ENCODE measurements at places on chromosomes 5 and 9.

- DNase-seq: no peak
These were observed 2.0 kb downstream of the LOX start for GRCh38 chr5:122076050-122076461.

GRCh38 chr9:133712221-133713100 is 25.7 kb downstream of the SARDH start:
- DNase-seq: no peak

DNA sequence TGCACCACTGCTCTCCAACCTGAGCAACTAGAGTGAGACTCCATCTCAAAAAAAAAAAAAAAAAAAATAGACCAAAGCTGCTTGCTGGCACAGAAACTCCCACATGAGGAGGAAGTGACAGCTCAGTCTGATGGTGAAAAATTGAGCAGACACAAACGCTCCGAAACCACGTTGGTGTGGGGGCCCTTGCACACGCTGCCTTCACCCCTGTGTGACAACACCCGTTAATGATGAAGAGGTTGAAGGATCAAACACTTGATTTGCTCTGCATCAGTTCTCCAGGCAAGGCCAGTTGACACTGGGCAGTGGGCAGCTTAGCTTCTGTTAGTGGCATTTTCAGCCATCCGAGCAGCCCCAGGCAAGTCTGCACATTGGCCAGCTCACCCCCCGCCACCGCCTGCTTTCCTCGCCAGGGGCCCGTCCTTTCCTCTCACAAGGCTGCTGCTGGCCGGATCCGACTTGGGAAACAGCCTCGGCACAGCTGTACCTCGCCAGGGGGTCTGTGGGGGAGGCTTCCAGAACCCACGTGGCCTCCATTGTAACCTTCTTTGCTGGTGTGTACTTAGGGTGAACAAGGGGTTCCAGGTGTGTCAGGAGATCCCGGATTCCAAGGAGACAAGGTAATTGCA is 79.8 kb downstream of the COL27A1 start:
- no peak for DNase-seq

GRCh38 chr5:69416180-69416579 is 1.3 kb downstream of the MARVELD2 start:
- no peak for DNase-seq

- peak; percentile 15 for DNase-seq
These were observed 339.2 kb downstream of the PRR16 start for GRCh38 chr5:120803282-120803681.

DNA sequence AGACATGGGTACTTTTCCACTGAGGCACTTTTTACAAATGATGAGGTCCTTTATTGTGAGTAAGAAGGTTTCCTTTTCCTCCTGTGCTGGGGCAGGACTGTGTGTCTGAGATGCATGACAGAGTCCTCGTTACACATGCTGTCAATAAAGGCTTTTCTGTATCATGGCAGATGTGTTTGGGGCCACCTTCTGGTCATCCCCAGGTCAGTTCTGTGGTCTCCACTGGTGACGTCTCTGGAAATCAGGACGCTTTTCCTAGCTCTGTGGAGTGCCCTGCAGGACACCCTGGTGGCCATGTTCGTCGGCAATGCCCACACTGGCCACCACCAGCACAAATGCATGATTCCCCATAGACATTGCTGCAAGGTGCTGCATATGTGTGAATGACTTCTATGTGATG is 2.8 kb downstream of the CMBL start:
- DNase-seq: no peak

DNA sequence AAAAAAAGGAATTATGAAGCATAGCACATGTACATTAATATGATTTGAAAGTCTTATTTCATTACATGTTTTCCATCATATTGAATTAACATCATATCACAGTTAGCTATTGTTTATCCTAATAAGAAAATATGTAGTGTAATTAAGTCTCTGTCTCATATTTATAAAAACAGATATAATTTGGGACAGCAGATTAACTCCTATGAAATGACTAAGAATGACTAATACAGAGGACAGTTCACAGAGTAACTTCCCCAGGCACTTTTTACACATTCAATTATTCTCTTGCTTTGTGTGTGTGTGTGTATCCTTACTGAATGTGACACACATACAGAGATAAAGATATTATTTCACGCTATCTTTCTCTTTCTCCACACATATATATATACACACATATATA is 2400.9 kb upstream of the C9orf72 start:
- DNase-seq: no peak

DNA sequence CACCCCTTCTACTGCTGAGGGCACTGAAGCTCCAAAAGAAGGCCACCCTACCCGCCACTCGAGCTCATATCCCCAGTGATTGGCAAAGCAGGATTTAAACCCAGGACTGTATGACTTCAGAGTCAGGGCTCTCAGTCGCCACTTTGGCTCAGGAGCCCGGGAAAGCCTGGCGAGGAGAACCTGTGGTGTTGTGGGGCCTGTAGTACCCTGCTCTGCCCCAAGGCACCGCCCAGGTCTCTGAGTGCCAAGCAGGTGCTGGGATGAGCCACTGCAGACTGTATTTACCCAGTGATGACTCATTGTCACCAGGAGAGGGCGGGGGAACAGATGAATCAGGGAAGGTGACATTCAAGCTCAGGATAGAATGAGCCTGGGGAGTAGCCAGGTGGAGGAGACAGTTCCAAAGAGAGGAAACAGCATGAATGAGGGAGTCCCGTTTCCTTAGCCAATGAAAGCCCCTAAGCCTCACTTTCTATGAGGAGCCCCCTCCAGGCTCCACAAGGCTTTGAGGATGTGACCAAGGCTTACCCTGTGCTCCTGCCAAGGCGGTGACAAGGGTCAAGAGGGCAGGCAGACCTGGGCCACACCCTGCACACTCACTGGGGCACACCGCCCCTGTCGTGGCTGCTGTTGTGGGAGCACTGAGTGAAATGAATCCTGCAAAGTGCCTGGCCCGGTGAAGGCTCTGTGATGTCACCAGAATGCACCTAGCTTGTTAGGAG is 17.8 kb upstream of the DPM2 start:
- no peak for DNase-seq

- DNase-seq: no peak
These were observed 70.1 kb downstream of the TRIO start for GRCh38 chr5:14213253-14213652.

DNA sequence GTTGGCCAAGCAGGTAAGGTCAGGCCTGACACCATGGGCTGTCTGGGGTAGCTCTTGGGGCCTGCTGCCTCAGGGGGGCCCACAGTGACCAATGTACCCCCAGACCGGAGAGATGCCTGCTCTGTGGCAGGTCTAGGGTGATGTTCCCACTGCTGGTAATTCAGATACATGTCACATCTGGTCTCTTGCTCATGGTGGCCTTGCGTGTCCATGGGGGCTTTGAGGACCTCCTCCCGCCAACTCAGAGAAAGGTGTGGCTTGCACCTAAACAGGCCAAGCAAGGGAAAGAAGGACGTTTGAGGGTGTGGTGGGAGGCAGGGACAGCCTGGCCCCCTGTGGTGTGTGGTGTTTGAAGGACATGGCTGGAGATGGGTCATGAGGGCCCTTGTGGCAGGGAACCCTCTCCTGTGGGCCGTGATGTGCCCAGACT is 75.2 kb downstream of the PHF2 start:
- DNase-seq: no peak

- no peak for DNase-seq
These were observed 1.7 kb upstream of the SLC34A1 start for GRCh38 chr5:177382423-177383029.

GRCh38 chr5:138369706-138370105 is 17.2 kb downstream of the KDM3B start:
- DNase-seq: no peak

DNA sequence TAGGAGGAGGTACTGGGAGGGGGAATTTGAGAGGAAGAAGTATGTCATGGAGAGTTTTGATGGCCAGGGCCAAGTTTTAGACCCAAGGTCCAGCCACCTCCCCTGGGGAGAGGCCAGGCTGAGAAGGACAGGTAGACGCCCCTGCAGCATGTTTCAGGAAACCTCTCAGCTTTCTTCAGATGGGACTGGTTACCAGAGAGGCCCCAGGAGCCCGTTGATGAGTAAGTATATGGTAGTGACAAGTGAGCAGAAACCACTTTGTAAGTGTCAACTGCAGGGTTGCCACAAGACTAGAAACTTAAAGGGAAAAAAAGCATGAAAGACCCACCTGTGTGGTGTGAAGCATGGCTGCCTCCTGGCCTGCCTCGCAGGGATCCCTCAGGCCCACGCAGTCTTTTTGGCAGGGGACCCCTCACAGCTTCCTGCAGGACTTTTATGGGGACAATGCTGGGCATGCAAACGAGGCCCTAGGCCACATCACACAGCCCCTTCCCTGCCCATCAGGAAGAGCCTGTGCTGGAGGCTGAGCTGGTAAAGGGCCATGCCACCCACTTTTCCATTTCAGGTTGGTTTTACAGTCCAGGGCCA is 255.9 kb downstream of the FSTL4 start:
- no peak for DNase-seq

DNA sequence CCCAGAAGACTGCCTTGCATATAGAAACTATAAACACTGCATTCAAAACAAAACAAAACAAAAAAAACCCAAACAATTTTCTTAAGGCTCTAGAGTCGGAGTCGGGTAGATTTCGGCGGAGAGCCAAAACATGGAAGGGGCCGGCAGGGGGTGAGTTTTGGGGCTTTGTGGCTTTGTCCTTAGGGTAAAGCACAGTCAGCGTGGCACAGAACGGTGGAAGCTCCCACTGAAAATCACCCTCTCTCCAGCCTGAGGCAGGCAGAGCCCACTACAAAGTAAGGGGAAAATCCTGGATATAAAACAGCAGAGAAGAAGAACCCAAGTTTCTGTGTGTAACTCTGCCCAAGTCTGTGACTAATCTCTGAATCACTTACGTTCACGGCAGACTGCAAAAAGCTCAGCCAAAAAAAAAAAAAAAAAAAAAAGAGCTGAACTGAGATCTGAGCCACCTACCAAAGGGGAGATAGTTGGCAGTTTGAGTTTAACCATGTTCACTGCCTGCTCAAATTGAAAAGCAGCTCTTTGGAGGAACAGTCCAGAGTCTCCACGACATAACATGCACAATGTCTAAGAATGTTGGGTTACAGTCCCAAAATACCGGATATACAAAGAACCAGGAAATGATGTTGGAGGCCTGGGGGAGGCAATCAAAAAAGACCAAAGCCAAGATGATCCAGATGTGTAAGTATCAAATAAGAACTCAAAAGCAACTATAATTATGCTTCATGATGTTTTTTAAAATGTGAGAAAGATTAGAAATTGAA is 26.6 kb upstream of the OR2K2 start:
- DNase-seq: peak; percentile 64

- no peak for DNase-seq
These were observed 336.9 kb downstream of the ARHGEF28 start for GRCh38 chr5:73962801-73963425.

DNA sequence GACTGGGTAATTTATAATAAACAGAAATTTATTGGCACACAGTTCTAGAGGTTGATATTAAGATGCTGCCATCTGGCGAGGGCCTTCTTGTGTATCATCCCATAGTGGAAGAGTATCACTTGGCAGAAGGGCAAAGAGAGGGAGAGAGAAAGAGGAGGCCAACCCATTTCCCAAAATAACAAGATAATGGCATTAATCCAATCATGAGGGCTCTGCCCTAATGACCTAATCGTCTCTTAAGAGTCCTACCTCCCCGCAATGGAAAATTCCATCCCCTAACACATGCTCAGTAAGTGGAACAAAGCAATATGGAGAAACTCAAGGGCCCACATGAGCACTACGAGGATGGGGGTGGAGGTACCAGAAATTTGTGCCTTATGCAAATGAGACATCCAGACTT is 17.6 kb upstream of the VDAC1 start:
- no peak for DNase-seq

DNA sequence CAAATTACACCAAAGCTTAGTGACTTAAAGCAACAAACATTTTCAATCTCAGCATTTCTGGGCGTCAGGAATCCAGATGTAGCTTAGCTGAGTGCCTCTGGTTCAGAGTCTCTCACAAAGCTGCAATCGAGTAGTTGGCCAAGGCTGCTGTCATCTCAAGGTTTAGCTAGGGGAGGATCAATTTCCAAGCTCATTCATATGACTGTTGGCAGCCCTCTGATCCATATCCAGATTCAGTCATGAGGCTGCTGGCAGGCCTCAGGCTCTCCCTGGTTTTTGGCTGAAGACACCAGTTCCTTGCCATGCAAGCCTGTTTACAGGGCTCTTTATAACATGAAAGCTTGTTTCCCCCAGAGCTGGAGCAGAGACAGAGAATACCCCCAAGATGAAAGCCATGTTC is 419.5 kb upstream of the TLE4 start:
- DNase-seq: no peak

GRCh38 chr5:132011622-132012343 is at the start of gene ACSL6:
Gene ACSL6, minus strand, starts transcription at chr5:132011658. Its CDS starts 105 bp downstream, at chr5:132011553.
- DNase-seq: no peak

- DNase-seq: no peak
These were observed 23.3 kb upstream of the COL5A1 start for GRCh38 chr9:134618163-134618832.

DNA sequence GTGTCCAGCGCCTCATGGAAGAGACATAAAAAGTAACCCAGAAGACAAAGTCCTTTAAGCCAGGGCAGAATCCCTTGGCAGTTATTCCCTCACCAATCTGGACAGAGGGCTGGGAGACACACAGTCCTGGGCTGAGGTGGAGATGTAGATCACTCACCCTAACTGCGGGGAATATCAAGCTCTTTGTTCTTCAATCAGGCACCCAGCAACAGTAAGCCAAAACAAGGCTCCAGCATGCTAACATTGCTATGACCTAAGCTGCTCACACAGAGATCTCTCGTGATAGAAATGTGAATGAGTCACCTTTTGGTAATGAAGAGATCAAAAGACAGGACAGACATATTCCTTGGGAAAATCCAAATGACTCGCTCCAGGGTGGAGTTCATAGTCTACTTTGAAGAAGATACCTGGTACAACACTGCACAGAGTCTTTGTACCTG is 101.3 kb downstream of the FBN2 start:
- DNase-seq: peak; percentile 23

DNA sequence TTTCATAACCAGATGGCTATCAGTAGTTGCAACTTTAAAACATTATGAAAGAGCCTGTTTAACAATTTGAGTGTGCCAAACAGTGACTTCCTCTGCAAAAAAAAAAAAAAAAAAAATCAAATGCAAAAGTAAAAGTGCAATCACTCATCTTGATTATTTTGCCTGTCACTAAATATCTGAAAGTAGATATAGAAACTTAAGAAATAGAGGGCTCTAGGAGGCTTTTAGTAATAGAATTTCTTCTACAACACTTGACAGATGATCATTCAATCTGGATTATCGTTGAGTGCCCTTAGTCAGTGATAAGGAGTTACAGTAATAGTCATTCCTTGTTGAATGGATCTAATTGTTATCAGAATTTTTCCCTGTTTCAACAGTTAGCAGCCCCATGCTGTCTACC is 101.8 kb downstream of the CETN3 start:
- no peak for DNase-seq

GRCh38 chr5:161333194-161333880 is 213.2 kb downstream of the GABRB2 start:
- DNase-seq: no peak

Data from HTR-8/SVneo (cell line).